GM12865 (cell line): ENCODE measurements at places on chromosomes 6 and 20.

DNA sequence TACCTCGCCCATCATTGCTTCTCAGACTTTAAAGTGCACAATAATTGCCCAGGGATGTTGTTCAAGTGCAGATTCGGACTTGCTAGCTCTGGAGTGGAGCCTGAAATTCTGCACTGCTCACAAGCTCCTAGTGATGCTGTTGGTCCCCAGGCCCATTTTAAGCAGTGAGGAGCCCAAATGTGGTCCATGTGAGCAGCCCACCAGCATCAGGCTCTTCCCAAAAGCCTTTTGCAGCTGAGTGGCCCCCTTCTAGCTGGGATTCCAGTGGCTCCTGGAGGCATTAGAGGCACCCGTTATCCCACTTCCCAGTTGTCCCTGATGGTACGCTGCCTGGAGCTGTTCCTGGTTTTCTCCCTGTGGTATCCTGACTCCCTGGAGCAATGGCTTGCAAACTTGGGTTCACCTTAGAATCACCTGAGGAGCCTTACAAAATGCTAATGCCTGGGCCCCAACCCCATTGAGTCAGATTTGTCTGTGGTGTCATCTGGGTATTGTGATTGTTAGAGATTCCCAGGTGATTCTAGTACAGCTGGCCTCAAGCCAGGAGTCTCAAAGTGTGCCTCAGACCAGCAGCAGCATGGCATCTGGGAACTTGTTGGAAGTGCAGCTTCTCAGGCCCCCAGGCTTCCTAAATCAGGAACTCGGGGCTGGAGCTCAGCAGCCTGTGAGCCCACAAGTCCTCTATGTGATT is 186.9 kb upstream of the SLC24A3 start:
- DNase-seq: no peak

DNA sequence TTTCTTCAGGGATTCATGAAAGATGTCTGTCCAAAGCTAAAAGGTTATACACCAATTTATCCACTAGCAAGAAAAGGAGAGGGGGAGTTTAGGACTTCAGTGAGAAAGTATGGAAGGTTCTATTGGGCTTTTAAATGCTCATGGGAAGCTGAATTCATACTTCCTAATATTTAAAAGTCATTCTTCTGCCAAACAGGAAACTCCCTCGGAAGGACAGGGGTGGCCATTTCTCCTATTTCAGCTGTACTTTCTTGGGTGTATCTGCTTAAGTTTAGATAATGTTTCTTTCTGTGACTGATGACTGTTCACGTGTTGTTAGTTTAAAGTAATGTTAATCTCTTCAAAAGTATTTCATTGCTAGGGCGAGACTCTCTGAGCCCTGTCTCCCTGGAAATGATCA is 80.5 kb upstream of the IFNGR1 start:
- no peak for DNase-seq

- peak; percentile 35 for DNase-seq
Observed at GRCh38 chr20:46592580-46593362, 42.3 kb upstream of the OCSTAMP start.

DNA sequence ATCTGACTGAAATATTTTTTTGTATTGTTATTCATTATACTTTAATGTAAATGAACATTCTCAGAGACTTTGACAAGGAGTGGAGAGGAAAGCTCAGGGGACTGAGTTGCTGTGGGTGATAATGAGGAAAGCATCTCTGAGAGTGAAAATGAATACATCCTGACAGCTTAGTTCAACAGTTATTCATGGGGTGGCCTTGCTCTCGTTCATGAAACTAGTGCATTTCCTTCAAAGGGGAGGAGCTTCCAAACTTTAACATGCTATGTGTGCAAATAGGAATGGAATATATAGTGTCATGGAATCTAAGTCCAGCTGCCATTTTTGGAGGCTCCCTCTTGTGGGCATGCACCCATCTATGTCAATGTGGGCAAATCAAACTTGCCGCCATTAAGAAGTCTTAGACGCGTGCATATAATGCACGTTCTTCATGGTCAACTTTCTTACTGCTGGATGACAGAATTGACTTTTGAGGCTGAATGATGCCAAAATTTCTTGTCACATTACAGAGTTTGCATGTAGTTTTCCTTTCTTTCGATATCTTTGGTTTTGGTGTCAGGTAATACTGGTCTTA is 124.3 kb upstream of the TMEM170B start:
- DNase-seq: peak; percentile 48

DNA sequence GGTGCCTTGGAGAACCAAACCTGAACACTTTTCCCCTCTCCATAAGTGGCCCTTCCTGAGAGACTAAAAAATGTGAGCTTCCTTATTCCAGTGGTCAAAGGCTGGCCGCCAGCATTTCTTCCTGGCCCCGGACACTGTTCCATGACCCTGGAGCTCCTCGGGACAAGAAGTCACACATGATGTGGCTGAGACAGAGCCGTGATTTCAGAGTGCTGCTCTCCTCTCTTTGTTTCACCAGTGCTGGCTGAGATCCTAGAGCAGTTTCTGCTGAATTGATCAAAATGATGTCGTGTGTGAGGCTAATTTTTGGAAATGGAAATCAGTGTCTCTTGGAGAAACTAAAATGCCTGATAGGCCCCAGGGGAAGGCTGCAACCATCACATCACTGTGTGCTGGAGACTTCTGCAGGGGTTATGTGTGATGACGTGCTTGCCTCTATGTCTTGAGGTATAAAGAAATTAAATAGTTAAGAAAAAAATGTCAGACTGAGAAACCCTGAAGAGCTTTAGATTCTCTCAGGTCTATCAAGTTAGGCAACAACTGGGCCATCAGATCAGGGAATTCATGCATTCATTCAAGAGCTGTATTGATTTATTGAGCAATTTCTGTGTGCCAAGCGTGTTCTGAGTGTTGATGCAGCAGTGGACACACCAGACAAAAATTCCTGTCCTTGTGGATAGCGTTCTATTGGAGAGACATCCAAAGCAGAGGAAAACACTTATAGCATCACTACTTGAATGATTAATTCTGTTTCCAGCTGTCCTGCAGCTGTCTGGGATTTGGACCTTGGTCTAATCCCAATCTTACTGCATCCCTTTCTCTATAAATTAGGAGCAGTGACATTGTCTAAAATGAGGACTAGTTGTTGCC is 72.7 kb upstream of the CCN6 start:
- DNase-seq: no peak

- DNase-seq: no peak
Observed at GRCh38 chr6:146962329-146962728, 241.9 kb upstream of the STXBP5 start.

DNA sequence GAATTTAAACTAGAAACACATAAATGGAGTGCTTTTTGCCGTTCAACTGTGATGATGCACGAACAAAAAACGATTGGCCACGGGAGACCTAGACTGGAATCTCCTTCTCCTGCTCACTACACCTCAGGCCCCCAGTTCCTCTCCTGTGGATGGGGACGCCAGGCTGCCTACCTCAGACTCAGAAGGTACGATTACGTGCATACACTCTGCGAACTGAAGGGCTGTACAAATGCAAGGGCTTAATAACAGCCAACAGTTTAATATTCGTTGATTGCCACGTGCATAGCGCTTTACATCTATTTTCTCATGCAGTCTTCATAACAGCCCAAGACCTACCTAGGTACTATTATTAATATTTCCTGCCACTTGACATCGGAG is 495 bp upstream of the ARMC2 start:
- no peak for DNase-seq

GRCh38 chr6:122669868-122670267 is 59.7 kb downstream of the PKIB start:
- DNase-seq: no peak

GRCh38 chr20:37816726-37817125 is 86.2 kb upstream of the VSTM2L start:
- DNase-seq: no peak

- peak; percentile 79 for DNase-seq
Observed at GRCh38 chr6:70586114-70586513, 19.4 kb downstream of the SDHAF4 start.

DNA sequence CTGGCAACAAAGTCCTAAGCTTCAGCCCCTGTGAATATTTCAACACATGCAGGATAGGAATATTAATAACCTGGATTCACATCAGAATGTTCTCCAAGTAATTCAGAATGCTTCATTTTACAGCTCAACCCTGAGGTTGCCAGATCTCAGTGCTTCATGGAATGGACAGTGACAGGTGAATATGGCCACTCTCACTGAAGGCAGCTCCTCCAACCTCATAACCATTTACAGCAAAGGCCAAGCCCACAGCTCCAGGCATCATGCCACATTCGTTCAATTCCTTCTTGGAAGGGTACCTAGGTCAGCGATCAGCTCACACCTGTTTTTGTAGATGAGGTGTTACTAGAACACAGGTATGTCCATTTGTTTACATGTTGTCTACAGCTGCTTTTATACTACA is 17.1 kb downstream of the CLIC5 start:
- no peak for DNase-seq

DNA sequence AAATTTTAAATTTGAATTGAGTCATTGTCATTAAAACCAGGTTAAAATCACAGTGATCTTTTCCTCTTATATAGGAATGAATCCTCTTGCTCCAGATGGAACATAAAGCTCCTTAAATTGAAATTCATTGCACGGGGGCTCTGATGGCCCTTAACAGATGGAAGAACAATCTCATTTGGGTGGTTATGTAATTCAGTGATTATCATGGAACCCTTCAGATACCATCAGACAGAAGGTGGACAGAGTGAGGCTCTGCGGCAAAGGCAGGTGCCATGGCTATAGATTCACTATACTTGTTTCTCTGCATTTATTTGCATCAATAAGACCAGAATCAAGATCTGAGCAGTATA is 17.8 kb upstream of the RNF182 start:
- no peak for DNase-seq

DNA sequence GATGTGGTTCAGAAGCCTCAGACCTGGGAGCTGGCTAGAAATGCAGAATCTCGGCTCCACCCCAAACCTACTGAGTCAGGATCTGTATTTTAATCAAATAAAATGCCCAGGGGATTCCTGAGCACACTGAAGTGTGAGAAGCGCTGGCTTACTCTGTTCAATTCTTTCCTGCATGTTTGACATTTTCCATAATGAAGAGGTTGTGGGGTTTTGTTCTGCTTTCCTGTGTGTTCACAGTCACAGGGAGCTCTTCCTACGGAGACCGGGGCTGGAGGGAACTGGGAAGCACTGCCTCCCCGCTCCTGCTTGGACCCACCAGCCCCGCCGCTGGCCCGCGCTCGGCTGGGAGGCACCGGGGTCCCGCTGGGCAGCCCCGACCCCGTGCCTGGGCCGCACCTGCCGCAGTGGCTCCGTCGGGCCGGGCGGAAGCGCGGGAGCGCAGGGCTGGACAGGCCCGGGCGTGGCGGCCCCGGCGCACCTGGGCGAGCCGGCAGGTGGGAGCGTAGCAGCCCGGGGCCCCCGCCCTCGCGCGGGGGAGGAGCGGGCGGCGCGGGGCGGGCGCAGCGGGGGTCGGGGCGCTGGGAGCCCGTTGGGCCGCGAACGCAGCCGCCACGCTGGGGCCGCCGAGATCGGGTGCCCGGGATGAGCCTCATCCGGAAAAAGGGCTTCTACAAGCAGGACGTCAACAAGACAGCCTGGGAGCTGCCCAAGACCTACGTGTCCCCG is at the start of gene MAPK13:
Gene MAPK13 (plus strand): TSS at position 573 of the 726 bp plus-strand sequence. CDS start 70 bp downstream, at position 643.
- no peak for DNase-seq

DNA sequence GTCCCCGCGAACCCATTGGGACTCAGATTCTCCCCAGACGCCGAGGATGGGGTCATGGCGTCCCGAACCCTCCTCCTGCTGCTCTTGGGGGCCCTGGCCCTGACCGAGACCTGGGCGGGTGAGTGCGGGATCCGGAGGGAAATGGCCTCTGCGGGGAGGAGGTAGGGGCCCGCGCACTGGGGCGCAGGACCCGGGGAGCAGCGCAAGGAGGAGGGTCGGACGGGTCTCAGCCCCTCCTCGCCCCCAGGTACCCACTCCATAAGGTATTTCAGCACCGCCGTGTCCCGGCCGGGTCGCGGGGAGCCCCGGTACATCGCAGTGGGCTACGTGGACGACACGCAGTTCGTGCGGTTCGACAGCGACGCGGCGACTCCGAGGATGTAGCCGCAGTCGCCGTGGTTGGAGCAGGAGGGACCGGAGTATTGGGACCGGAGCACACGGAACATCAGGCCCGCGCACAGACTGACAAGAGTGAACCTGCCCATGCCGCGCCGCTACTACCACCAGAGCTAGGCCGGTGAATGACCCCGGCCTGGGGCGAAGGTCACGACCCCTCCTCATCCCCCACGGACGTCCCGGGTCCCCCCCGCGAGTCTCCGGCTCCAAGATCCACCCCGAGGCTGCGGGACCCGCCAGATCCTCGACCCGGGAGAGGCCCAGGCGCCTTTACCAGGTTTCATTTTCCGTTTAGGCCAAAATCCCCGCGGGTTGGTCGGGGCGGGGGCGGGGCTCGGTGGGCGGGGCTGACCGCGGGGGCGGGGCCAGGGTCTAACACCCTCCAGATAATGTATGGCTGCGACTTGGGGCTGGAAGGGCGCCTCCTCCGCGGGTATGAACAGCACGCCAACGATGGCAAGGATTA is 15.7 kb upstream of the HLA-A start:
- peak; percentile 38 for DNase-seq

GRCh38 chr20:40741507-40742106 is 52.6 kb upstream of the MAFB start:
- peak; percentile 67 for DNase-seq

- DNase-seq: peak; percentile 92
Observed at GRCh38 chr6:137095651-137096238, 51.0 kb upstream of the IL20RA start.

DNA sequence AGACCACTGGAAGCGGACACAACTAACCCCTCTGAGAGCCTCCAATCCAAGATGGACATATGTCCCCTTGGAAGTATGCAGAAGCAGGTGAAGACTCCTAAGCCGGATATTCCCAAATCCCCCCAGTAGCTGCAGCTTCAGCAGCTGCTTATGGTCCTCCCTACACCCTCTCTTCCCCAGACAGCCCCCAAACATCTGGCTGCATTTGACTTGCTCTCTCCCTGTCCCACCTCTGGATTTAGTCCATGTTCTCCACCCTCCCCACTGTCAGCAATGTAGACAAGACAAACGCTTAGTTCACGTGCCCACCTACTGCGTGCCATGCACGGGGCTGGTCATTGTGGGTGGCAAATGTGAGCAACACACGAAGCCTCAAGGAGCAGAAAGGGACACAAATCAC is 4.6 kb upstream of the ADAM33 start:
- no peak for DNase-seq

GRCh38 chr20:41171736-41172295 is 34.5 kb downstream of the PLCG1 start:
- no peak for DNase-seq

GRCh38 chr20:62787321-62787720 is 9.0 kb upstream of the MRGBP start:
- no peak for DNase-seq

DNA sequence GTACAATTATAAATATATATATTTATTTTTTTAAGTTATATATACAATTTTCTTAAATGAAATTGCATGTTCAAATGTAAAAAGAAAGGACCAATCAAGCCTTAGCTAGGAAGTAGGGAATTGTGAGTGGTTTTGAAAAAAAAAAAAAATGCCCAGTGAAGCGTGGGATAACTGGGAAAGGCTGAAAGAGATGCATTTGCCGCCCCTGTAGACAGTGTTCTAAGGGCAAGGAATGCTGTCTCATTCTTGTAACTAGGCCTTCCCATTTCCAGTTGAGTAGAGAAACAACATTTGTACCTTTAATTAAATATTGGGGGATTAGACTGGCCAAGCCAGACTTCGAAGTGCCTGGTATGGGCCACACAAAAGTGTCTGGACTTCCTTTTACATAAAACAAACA is 430.1 kb upstream of the SLC35B3 start:
- no peak for DNase-seq

- no peak for DNase-seq
Observed at GRCh38 chr6:126812651-126813050, 305.8 kb upstream of the RSPO3 start.

- peak; percentile 46 for DNase-seq
Observed at GRCh38 chr20:4091490-4092479, 76.4 kb upstream of the RNF24 start.
